ENCODE measurements at places on chromosomes 4 and X. TPM values are rescaled to one million over a fixed set of nuclear protein-coding genes. Genes with fewer than 3 reads are reported as not detected.
A peak's percentile ranks its signal among the peaks of the same experiment; 100 is the strongest.

- peak overlapping the region; percentile 51 for H3K27ac ChIP-seq
- no peaks in the 10 kb centered on the region for H3K4me1 ChIP-seq
- no peaks in the 10 kb centered on the region for H3K36me3 ChIP-seq
- no peak overlapping the region for H3K4me3 ChIP-seq
- H3K27me3 ChIP-seq = no peaks in the 10 kb centered on the region
- peak; percentile 44 for DNase-seq
These were observed 7.0 kb downstream of the PNMA3 start for GRCh38 chrX:153063315-153063714.

DNA sequence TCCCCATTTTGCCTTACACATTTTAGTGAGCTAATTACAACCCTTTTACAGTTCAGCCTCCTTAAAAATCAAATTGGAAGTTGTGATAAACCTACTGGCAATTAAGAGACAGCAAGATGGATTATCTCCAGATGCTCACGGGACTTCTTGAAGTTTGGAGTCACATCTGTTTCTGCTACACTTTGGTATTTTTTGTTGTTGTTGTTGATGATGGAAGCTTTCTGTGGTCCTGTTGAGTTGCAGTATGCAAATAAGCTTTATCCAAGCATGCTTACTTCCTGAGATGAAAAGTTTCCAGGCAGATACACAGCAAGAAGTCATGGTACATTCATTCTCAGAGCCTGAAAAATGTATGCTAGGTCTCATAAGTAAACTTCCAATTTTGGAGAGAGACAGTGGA, 670.0 kb upstream of the AMOT start:
- no peak overlapping the region for H3K27ac ChIP-seq
- no peaks in the 10 kb centered on the region for H3K27me3 ChIP-seq
- no peak for DNase-seq
- no peaks in the 10 kb centered on the region for H3K4me1 ChIP-seq

DNA sequence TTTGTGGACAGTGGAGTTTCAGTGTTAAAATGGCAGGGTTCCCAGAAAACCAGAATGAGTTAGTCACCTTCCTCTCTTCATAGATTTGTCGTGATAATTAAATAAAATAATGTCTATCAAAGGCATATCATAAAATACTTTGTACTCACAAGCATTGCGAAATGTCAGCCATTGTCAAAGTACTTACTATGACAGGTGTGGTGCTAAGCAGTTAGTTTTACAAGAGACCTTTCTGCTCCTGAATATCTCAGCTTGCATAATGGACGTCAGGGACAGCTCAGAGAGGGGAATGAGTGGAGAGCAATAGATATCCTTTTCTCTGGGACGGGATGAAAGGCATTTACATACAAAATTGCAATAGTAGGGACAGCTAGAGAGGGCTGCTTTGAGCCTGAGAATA, 560.9 kb downstream of the KCNIP4 start:
- DNase-seq = no peak
- H3K27me3 ChIP-seq = no peaks in the 10 kb centered on the region
- no peak overlapping the region for H3K27ac ChIP-seq
- no peak overlapping the region for H3K4me3 ChIP-seq
- H3K36me3 ChIP-seq = no peaks in the 10 kb centered on the region
- H3K4me1 ChIP-seq = no peaks in the 10 kb centered on the region

PCDH18 gene
- 3.2 TPM for polyA plus RNA-seq

DNA sequence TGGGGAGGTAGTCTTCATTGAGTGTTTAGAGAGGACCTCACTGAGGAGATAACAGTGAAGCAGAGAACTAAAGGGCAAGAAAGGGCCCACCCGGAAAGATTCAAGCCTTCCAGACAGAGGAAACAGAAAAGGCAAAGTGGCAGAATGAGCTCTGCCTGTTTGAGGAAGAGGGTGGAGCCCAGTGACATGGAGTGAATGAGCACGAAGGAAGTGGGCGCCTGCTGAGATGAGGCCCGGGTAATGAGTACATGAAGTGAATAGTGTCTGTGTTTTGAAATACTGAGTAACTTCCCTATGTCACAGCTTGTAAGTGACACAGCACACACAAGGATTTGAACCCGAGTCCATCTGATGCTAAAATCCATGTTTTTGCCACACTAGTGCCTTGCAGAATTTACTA, 32.5 kb upstream of the TLR2 start:
- no peaks in the 10 kb centered on the region for H3K27me3 ChIP-seq
- peak; percentile 18 for DNase-seq
- H3K27ac ChIP-seq = peak overlapping the region; percentile 56

MCTS1 gene
- polyA plus RNA-seq = 49.1 TPM

- H3K36me3 ChIP-seq = peaks cover 3% of the 10 kb centered on the region
- H3K4me1 ChIP-seq = no peaks in the 10 kb centered on the region
- H3K27me3 ChIP-seq = no peaks in the 10 kb centered on the region
- H3K4me3 ChIP-seq = no peak overlapping the region
These were observed 9.8 kb downstream of the PGRMC2 start for GRCh38 chr4:128277856-128278255.

GRCh38 chr4:20422398-20422797, 170.7 kb downstream of the SLIT2 start:
- peak; percentile 74 for DNase-seq
- no peaks in the 10 kb centered on the region for H3K36me3 ChIP-seq
- H3K4me3 ChIP-seq = no peak overlapping the region
- H3K4me1 ChIP-seq = no peaks in the 10 kb centered on the region

GLUD2 gene
- 0.27 TPM for polyA plus RNA-seq

F8A2 gene
- polyA plus RNA-seq = not detected

- no peaks in the 10 kb centered on the region for H3K4me1 ChIP-seq
- DNase-seq = no peak
- no peak overlapping the region for H3K27ac ChIP-seq
- no peak overlapping the region for H3K4me3 ChIP-seq
- no peaks in the 10 kb centered on the region for H3K36me3 ChIP-seq
These were observed 64.3 kb upstream of the GPR174 start for GRCh38 chrX:79080141-79080540.

GRCh38 chr4:181307824-181308223, 935.4 kb upstream of the TENM3 start:
- no peak for DNase-seq
- H3K4me1 ChIP-seq = no peaks in the 10 kb centered on the region
- H3K27ac ChIP-seq = no peak overlapping the region
- H3K4me3 ChIP-seq = no peak overlapping the region
- no peaks in the 10 kb centered on the region for H3K27me3 ChIP-seq
- no peaks in the 10 kb centered on the region for H3K36me3 ChIP-seq

- no peaks in the 10 kb centered on the region for H3K27me3 ChIP-seq
- H3K27ac ChIP-seq = no peak overlapping the region
- H3K36me3 ChIP-seq = no peaks in the 10 kb centered on the region
- no peak for DNase-seq
These were observed 15.7 kb downstream of the CCKAR start for GRCh38 chr4:26474551-26474950.

DNA sequence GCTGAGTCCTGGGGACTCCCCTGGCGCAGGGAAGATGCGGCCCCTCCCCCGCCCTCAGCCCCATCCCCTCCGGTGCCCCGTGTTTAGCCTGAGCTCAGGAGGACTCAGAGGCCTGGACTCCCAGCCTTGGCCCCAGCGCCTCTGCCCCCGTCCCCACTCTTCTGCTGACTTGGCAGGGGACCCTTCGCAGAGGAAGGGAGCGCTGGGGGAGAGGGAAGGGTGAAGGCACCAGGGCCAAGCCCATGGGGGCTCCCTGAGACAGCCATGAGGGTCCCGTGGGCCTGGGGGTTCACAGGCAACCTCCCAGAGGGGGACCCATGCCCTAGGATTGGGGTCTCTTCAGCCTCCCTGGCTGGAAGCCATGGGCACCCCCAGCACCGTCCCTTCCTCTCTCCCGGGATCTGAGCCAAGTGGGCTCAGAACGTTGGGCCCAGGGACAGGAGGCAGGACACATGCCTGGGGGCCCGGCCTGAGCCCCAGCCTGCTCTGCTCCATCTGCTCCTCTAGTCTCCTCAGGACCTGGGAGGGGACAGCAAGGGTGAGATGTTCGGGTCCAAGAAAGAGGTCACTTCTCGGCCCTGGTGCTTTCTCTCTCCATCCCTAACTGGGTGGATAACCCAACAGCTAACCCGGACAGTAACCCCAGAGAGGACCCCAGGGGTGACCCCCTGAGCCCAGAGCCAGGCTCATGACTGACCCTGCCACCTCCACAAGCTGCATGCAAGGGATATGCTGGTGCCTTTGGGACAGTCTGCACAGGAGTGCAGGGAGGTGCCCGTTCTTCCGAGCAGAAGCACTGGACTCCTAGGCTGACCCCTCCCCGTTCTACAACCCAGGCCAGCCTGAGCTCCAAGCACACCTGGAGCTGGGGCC, 1.5 kb upstream of the CPLX1 start:
- no peak overlapping the region for H3K4me3 ChIP-seq
- H3K4me1 ChIP-seq = no peaks in the 10 kb centered on the region
- no peak for DNase-seq
- peaks cover 11% of the 10 kb centered on the region for H3K27me3 ChIP-seq
- H3K27ac ChIP-seq = no peak overlapping the region

CWH43 gene
- not detected for polyA plus RNA-seq

GRCh38 chr4:152594978-152595925, 59.4 kb upstream of the FBXW7 start:
- no peak overlapping the region for H3K4me3 ChIP-seq
- H3K27me3 ChIP-seq = no peaks in the 10 kb centered on the region
- no peak for DNase-seq

DNA sequence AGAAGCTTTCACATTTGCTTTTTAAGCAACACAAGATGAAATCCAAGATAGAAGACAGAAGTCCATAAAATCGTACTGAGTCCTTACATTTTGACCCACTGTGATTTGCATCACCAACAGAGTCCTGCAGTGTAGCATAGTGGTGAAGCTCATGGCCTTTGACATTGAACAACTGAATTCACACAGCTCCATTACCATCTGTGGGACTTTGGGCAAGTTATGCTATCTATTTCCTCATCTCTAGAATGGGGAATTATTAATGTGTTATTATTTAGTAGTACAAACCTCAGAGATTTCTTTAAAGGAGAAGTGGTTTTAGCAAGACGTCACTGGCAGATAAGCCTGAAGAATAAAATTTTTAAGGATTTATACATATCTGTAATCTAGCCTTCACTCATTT, 10.7 kb downstream of the GPRIN3 start:
- peak overlapping the region; percentile 60 for H3K27ac ChIP-seq
- DNase-seq = peak; percentile 30
- H3K36me3 ChIP-seq = no peaks in the 10 kb centered on the region
- H3K27me3 ChIP-seq = no peaks in the 10 kb centered on the region
- peaks cover 9% of the 10 kb centered on the region for H3K4me1 ChIP-seq
- no peak overlapping the region for H3K4me3 ChIP-seq

DNA sequence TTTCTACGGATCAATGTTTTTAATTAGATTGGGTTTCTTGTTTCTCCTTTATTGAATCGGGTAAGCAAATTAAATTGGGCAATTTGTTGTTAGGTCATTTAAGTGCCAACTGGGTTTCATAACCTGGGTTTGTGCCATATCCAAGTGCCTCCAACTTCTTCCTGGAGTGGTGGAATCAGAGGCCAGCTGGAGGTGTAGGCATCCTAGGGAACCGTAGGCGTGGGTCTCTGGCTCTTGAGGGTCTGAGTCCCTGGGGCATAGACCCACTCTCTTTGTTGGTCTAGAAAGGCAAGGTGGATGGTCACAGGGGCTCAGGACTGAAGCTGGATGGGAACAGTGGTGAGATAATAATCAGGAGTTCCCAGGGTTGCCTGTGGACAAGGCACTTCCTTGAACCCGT, 18.3 kb downstream of the CNGA2 start:
- DNase-seq = no peak
- no peak overlapping the region for H3K4me3 ChIP-seq
- H3K27ac ChIP-seq = no peak overlapping the region
- no peaks in the 10 kb centered on the region for H3K4me1 ChIP-seq
- H3K36me3 ChIP-seq = no peaks in the 10 kb centered on the region

DNA sequence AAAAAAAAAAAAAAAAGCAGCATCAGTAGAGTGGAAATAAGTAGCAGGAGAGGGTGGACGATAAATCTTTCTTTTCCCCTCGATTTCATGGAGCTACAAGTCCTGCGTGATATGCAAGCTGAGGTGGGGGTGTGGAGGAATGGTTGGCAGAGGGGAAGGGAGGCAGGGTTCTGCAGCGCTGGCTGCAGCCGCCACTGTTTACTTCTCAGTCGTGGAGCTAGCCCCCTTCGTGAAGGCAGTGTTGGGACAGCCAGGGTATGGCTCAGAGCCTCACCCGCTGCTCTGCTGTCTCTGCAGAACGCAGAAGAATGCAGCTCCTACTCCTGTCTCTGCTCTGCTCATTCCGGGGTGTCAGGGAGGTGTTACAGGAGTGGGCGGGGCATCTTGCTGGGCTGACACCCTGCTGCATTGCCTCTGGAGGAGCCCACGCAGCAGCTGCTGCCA, 140.6 kb downstream of the GPM6A start:
- no peak overlapping the region for H3K27ac ChIP-seq
- no peaks in the 10 kb centered on the region for H3K27me3 ChIP-seq
- H3K36me3 ChIP-seq = no peaks in the 10 kb centered on the region
- H3K4me3 ChIP-seq = no peak overlapping the region
- DNase-seq = no peak

GRCh38 chrX:100373673-100374072, 36.4 kb downstream of the PCDH19 start:
- no peaks in the 10 kb centered on the region for H3K4me1 ChIP-seq
- no peaks in the 10 kb centered on the region for H3K36me3 ChIP-seq
- no peaks in the 10 kb centered on the region for H3K27me3 ChIP-seq
- H3K4me3 ChIP-seq = no peak overlapping the region
- DNase-seq = no peak

DNA sequence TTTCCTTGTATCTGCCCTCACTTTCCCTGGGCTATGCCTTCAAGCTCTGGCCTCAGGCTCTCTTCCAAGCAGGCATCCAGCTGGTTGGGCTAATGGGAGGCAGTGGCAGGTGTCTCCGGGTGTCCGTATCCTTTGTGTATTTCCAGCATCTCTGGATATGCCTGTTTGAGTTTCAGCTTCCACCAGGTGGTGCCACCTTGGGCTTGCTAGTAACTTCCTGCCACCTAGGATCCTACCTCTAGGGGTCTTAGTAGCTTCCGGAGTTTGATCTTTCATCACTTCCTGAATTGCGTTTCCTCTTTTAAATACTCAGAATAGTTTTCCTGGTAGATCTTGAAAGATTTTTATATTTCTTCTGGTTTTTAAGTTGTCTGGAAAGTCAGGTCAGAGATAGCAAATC, 23.2 kb upstream of the ANOS1 start:
- no peaks in the 10 kb centered on the region for H3K27me3 ChIP-seq
- no peak overlapping the region for H3K27ac ChIP-seq
- no peaks in the 10 kb centered on the region for H3K4me1 ChIP-seq
- no peak overlapping the region for H3K4me3 ChIP-seq
- no peak for DNase-seq

- no peaks in the 10 kb centered on the region for H3K36me3 ChIP-seq
- H3K27ac ChIP-seq = peak overlapping the region; percentile 88
- no peak overlapping the region for H3K4me3 ChIP-seq
These were observed 80.2 kb downstream of the SH2D1A start for GRCh38 chrX:124426288-124427169.

- H3K27me3 ChIP-seq = peaks cover 46% of the 10 kb centered on the region
- H3K4me3 ChIP-seq = no peak overlapping the region
- DNase-seq = peak; percentile 18
- no peak overlapping the region for H3K27ac ChIP-seq
These were observed 1.7 kb upstream of the TMEM271 start for GRCh38 chr4:577499-578450.

GRCh38 chr4:168615294-168616065, 118.6 kb downstream of the PALLD start:
- H3K27ac ChIP-seq = no peak overlapping the region
- H3K4me1 ChIP-seq = no peaks in the 10 kb centered on the region
- no peaks in the 10 kb centered on the region for H3K27me3 ChIP-seq
- no peaks in the 10 kb centered on the region for H3K36me3 ChIP-seq

FGF13 gene
- polyA plus RNA-seq = 13.5 TPM

- no peaks in the 10 kb centered on the region for H3K36me3 ChIP-seq
- no peaks in the 10 kb centered on the region for H3K27me3 ChIP-seq
- H3K4me3 ChIP-seq = no peak overlapping the region
These were observed 102.6 kb upstream of the LNX1 start for GRCh38 chr4:53693909-53694308.

All from small intestine (tissue), 16 donors.